NCI-H446 treated with DMSO at 0.1 percent for 48 hours (cell line): ENCODE measurements at places on chromosomes 2 and 18.

GRCh38 chr18:34647251-34647650, 62.8 kb upstream of the DTNA start:
- no peak for DNase-seq

DNA sequence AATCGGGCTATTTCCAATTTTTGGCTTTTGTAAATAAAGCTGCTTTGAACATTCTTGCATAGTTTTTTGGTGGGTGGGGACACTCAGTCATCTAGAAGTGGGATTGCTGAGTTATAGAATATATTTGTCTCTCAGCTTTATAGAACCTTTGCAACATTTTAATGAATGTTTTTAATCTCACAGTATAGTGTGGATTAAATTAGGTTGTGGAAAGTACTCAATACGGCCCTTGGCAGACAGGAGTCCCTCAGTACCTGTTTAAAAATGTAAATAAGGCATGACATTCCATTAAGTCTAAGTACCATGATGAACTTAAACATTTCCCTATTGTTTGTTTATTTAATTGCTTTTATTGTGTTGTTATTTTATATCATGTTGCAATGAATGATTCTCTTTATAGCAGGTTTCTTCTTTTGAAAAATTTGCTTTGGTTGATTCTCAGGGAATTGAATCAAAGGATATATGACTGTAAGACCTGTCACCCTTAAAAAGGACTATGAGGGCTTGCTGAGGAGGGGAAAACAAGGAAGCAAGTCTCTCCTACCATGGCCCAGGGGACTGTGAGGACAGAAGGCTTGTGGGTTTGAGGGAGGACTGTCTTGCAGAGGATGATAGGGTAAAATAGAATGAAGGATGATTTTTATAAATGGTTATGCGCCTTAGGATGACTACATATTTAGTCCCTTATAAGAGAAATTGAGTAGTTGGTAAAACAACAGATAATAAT, 165.1 kb downstream of the RPIA start:
- DNase-seq: no peak

GRCh38 chr2:163592954-163593622, 142.7 kb downstream of the FIGN start:
- DNase-seq: no peak

DNA sequence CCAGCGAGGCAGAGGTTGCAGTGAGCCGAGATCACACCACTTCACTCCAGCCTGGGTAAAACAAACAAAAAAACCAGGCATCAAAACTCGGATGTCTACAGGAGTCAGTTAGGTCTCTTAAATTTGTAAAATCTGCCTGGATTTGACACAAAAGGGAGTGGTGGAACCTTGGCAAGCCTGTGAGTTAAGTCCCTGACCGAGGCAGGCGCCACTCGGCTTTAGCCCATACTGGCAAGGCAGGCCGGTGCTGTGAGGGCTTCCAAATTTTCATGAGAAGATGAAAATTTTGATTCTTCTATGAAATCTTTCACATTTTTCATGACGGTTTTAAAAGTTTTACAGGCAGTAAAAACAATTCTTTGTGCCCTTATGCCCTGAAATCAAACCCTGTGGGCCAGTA, 165.8 kb downstream of the FMNL2 start:
- DNase-seq: no peak

DNA sequence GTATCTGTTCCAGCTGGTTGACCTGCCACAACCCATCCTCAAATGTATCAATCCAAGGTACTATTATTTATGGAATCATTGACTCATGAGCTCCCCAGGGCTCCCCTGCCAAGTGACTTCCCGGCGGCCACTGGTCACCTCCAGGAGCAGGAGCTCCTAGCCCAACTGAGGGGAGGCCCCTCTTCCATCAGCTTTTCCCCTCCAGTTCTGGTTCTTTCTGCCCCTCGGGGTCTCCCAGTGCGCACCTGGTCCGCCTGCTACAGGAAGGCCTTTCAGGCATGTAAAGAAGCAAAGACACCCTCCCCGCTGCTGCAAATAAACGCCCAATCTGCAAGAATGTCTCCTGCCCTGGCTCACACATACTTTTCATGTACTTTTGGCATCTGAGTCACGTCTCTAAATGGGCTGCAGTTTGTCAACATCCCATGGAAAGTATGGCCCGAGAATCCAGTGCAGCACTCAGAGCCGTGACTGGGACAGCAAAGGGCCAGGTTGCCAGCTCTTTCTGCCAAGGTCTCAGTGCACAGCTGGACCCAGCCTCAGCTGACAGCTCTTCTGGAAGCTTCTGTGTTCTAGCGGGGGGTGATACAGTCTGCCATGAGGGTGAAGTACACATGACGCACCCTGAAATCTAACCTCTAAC, 41.4 kb downstream of the KLHL29 start:
- no peak for DNase-seq

DNA sequence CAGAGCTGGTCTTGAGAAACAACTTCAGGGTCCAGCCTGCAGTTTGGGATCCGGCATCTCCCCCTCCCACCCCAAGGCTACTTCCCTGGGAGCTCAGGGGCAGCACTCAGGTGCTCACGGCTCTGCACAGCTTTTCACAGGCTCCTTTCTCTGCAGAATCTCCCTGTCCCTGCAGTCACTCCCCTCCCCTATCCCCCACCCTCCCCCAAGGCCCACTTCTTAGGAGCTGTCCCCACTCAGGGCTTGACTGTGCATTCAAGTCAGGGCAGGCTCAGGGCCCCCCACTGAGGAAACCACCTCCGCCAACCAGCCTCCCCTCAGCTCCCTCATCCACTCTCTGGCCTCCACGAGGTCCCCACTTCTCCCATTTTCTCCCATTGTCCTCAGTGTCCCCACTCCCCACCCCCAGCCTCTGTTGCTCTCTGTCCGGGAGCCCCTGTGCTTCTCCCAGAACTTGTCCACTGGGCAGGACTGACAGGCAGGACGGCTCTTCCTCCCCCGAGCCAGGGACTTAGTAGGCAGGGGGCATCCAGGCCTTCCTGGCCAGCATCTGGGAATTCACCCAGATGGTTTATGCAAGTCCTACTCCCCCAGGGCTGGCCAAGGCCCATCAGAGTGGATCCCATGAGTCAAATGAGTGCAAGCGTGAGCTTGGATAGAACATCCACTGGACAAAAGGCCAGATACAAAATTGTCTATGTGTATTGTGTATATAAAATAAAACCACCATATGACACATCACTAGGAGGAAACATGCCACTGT, 7.6 kb downstream of the NMUR1 start:
- no peak for DNase-seq

DNA sequence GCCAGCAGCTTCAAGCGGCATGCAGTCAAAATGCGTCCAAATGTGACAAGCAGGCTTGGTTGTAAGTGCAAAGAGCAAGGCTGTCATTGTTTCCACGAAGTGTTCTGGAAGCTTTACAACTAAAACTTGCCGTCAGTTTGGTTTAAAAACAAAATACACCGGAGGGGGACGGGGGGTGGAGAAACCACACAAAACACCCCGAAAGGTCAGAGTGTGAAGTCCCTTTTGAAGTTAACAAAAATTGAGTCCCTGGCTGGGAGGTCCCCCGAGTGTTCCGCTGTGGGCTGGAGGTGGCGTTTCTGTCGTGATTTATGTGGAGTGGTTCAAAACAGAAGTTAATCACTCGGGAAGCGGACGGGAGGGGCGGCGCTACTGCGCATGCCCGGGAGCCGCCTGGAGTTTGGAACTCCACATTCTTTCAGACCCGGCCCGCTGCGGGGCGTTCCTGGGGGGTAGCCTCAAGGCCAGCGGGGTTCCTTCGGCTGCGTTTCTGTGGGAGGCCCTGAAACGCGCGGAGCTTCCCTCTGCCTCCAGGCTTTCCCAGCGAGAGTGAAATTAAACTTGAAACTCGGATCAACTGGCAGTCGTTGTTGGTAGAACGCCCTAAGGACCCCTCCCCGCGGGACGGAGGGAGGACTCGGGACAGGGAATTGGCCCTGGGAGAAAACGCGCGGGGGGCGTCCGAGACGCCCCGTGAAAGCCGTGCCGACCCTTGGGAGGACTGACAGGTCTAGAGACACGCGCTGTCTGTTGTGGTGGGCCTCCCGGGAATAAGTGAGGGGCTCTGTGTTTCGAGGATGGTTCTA, 1.4 kb downstream of the TGIF1 start:
- peak; percentile 51 for DNase-seq

GRCh38 chr2:55842046-55842445, 81.5 kb downstream of the EFEMP1 start:
- DNase-seq: no peak

GRCh38 chr18:57659460-57660102, 37.9 kb upstream of the NARS1 start:
- DNase-seq: no peak

DNA sequence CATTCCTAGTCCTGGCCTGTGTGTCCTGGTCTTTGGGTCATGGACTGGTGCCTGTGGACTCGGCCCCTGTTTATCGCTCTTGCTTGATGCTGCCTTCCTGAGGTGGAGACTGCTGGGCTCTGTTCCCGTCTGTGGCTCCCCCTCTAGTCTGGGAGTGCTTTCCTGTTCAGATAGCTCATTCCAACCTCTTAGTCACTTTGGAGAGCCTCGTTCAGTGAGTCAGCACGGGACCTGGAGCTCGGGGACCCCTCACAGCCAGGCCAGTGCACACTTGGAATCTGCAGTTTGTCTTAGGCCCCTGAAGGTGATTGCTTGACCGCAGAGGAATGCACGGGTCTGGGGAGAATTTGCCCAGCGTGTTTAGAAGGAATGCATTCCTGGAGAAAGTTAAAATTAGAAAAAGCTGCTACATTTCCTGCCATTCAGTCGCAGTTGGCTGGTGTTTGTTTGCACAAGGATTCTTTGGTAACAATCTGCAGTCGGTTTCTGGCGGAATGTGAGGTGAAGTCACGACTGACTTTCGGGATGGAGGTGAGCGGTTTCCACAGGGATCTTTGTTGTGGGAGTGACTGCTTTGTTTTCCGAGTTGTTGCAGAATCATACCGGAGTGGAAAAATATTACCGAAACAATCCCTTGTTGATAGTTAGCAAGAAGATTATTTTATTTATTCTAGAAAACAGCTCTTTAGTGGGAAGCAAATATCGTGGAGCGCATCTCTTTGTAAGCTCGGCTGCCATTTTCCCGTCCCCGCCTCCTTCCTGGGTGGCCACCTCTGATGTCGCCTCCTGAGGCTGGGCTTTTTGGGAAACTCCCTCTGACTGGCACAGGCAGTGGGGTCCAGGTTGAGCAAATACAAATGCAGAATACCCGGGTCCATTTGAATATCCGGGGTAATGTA, 29.6 kb downstream of the SH3BP4 start:
- peak; percentile 15 for DNase-seq

- no peak for DNase-seq
Measured at GRCh38 chr2:128310094-128310716, 8.5 kb downstream of the HS6ST1 start.

GRCh38 chr18:13528739-13529392, 197.5 kb downstream of the FAM210A start:
- no peak for DNase-seq

DNA sequence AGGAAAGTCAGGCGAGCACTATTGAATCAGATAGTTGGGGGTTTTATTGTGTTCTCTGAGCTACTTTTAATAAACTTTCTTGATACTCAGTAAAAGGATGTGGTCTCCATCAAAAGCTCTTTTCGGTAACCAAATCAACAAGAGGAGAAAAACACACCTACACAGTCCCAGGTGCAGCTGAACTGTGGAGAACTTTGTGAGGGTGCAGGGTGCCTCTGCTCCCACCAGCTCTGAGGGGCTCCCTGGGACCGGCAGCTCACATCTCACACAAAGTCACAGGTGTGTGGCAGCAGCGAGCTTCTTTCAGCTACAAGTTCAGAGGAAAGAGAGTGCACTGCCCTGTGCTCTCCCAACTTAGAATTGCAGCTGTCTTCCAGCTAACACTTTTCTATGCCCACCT, 650.4 kb downstream of the RNF144A start:
- no peak for DNase-seq

DNA sequence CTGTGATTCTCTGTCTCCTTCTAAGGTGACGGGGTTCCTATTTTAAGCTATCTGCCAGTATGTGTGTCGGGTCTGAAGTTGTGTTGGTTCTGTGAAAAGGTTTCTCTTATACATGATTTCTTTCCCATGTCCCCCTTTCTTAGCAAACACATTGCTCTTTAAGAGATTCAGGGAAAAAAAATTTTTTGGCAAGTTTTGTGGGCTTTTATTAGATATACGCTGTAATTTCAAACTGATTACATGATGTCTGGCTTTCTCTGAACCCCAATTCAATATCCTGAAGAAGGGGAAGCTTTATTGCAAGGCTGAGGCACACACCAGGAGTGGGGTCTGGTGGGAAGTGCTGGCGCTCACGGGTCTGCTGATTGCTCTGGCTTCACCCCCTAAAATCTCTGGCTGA, 210.6 kb downstream of the AGPS start:
- DNase-seq: no peak

GRCh38 chr2:37645362-37645761, 26.1 kb downstream of the CDC42EP3 start:
- DNase-seq: no peak

GRCh38 chr2:212013626-212014025, 525.0 kb downstream of the ERBB4 start:
- peak; percentile 31 for DNase-seq

DNA sequence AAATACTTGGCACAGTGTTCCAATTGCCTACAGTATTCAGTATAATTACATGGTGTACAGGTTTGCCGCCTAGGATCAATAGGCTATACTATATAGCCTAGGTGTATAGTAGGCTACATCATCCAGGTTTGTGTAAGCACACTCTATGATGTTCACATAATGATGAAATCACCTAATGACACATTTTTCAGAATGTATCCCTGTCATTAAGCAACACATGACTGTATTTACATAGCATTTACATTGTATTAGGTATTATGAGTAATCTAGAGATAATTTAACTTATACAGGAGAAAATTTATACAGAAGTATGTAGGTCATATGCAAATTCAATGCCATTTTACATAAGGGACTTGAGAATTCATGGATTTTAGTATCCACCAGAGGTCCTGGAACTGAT, 35.4 kb downstream of the SCN7A start:
- no peak for DNase-seq

- DNase-seq: no peak
Measured at GRCh38 chr2:196108604-196109003, 40.0 kb upstream of the DNAH7 start.

- DNase-seq: no peak
Measured at GRCh38 chr2:161354106-161354505, 45.9 kb downstream of the PSMD14 start.

GRCh38 chr2:9091811-9092210, 88.3 kb upstream of the MBOAT2 start:
- no peak for DNase-seq
